Thyroid gland (tissue), 4 donors: ENCODE measurements at places on chromosomes 5 and 9. TPM values are rescaled to one million over a fixed set of nuclear protein-coding genes. Genes with fewer than 3 reads are reported as not detected.

The CKMT2 gene
- total RNA-seq, result 24.4 TPM

The SLC38A9 gene
- total RNA-seq, result 40.7 TPM

The PFN3 gene
- not detected for total RNA-seq

The LTC4S gene
- total RNA-seq, result 28.2 TPM

The PCDHB8 gene
- 1.3 TPM for total RNA-seq

The OXCT1 gene
- 19.5 TPM for total RNA-seq

The MTRR gene
- 44.9 TPM for total RNA-seq

The RBM22 gene
- 39.1 TPM for total RNA-seq

The GLDC gene
- 1.7 TPM for total RNA-seq

The GARIN3 gene
- total RNA-seq, result not detected
